Mesendoderm (in vitro differentiated cells): ENCODE measurements at places on chromosomes 16 and 17.
A peak's percentile ranks its signal among the peaks of the same experiment; 100 is the strongest.

- no peaks in the 10 kb centered on the region for H3K27me3 ChIP-seq
- DNase-seq = no peak
- H3K27ac ChIP-seq = no peak overlapping the region
- no peak overlapping the region for H3K4me3 ChIP-seq
Measured at GRCh38 chr17:32185875-32186274, 43.6 kb downstream of the RHOT1 start.

DNA sequence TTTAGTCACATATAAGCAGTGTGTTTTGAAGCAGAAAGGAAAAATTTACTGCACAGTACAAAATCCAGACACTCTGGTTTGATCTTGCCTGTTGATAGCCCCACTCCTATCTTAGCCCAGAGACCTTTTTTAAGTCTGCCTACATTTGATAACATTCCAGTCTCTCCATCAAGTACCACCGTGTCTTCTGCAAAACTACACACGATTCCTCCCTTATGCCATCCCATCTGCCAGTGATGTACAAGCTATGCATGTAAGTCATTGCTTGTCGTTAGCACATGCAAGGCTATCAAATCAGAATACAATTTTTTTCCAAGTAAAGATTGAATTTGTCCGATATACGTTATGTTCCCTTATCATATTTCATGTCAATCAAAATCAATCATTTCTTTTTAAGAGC lies 14.9 kb downstream of the SHCBP1 start:
- H3K27ac ChIP-seq = no peak overlapping the region
- H3K4me1 ChIP-seq = no peaks in the 10 kb centered on the region
- H3K36me3 ChIP-seq = peaks cover 12% of the 10 kb centered on the region
- H3K27me3 ChIP-seq = no peaks in the 10 kb centered on the region
- DNase-seq = no peak

DNA sequence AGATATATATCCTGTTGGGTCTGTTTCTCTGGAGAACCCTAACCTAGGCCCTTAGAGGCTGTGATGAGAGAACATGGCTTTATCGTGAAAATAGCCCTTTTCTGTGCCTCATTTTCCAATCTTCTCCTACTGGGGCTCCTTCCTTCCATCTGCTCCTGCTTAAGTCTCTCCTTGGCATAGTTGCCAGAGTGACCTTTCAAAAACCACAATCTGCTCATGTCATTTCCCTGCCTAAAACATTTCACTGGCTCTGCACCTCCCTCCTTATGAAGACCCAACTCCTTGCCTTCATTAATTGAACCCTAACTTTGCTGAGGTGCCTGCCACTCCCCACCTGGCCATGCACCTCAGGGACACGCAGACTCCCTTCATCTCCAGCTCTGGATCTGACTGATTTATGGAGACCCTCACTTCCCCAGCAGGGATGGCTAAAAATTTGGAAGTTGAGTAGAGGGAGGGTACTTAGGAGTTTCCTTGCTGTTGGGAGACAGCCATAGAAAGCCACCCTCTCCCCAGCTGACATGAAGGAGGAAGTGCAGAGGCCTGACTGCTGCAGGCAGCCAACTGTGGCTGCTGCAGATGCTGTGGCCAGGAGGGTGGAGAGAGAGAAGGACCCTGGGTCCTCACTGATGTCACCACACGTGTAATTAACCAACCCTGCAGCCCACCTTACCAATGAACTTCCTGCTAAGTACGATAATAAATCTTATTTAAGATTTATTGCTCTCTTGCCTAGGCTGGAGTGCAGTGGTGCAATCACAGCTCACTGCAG lies 6.3 kb upstream of the GGA2 start:
- no peaks in the 10 kb centered on the region for H3K4me1 ChIP-seq
- H3K27me3 ChIP-seq = no peaks in the 10 kb centered on the region
- no peak overlapping the region for H3K4me3 ChIP-seq

DNA sequence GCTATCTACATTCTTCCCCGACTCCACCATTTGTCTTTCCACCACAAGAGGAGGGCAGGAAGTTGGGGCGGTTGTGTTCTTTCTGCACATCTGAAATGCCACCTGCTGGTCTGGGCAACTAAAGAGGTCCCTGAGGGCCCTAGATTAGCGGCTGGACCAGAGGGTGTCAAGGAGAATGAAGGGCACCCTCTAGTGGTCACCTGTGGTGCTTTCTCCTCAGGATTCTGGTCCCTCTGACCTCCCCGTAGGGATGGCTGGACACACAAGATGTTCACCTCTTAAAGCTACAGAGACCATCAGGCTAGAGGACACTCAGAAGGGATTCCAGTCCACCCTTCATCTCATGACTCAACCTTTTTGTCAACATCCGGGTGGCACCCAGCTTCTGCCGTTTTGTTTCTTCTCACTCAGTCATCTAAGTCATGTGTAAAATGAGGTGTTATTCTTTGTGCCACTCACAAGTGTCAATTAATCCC lies 2.9 kb upstream of the SCIMP start:
- DNase-seq = peak; percentile 88
- H3K4me3 ChIP-seq = no peak overlapping the region
- no peaks in the 10 kb centered on the region for H3K36me3 ChIP-seq
- no peaks in the 10 kb centered on the region for H3K4me1 ChIP-seq

DNA sequence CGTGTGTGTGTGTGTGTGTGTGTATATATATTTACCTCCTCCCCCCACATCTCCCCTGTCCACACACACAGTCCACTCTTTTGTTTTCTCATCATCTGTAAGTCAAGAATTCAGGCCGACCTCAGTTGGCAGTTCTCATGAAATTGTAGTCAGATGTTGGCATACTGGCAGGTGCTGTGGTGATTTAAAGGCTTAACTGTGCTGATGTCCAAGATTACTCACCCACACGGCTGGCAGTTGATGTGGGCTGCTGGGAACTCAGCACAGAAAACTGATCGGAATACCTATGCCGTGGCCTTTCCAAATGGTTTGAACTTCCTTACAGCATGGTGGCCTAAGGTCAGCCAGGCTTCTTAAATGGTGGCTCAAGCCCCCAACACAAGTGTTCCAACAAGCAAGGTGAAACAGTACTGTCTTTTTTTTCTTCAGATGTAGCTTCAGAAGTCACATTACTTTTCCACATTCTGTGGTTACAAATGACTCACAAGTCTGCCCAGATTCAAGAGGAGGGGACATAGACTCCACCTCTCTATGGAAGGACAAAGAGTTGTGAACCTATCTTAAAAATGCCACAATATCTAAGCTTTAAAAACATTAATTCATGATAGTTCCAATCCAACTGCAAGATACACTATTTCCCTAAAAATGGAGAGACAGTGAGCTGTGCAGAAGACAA lies 198.5 kb upstream of the HS3ST4 start:
- no peaks in the 10 kb centered on the region for H3K36me3 ChIP-seq
- no peak overlapping the region for H3K27ac ChIP-seq
- no peak for DNase-seq
- H3K4me3 ChIP-seq = no peak overlapping the region

- DNase-seq = peak; percentile 95
- no peaks in the 10 kb centered on the region for H3K36me3 ChIP-seq
- H3K27me3 ChIP-seq = no peaks in the 10 kb centered on the region
- H3K27ac ChIP-seq = peak overlapping the region; percentile 55
- peaks cover 7% of the 10 kb centered on the region for H3K4me1 ChIP-seq
Measured at GRCh38 chr17:2396568-2397246, 4.2 kb downstream of the MNT start.

GRCh38 chr17:45338023-45338781 lies 21.4 kb upstream of the MAP3K14 start:
- H3K27me3 ChIP-seq = no peaks in the 10 kb centered on the region
- DNase-seq = no peak
- no peak overlapping the region for H3K4me3 ChIP-seq
- peaks cover 19% of the 10 kb centered on the region for H3K4me1 ChIP-seq

DNA sequence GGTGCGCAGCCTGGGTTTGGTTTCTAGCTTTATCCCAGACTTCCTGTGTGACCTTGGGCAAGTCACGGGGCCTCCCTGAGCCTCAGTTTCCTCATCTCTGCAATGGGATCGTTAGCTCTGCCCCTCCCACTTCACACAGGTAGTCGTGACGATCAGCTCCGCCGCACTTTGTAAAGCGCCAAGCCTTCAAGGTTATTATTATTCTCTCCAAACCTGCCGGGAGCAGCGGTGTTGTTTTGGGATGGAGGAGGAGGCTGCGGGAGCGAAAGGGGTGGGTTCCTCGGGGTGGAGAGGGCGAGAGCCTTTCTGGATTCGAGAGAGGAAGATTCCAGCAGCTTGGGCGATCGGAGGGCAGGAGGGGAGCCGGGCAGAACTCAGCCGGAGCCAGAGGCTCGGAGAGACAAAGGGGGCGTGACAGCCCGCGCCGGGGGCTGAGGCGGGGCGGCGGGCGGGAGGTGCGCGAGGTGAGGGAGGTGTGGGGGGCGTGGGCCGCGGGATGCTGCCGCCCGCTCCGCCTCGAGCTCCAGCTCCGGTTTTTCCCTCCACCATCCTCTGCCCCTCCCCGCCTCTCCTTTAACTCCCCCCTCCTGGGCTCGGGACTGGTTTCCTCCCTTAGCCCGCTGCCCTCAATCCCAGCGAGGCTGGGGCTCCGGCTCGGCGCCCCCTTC lies at the start of gene EFNB3:
Gene EFNB3, plus strand, starts transcription at position 602 of the 668 bp plus-strand sequence. CDS start 397 bp downstream, outside the sequence.
- H3K4me1 ChIP-seq = peaks cover 6% of the 10 kb centered on the region
- H3K27ac ChIP-seq = peak within 1 kb of the TSS; percentile 37
- peak; percentile 88 for DNase-seq
- peak within 1 kb of the TSS; percentile 45 for H3K4me3 ChIP-seq
- no peaks in the 10 kb centered on the region for H3K36me3 ChIP-seq
- peaks cover 3% of the 10 kb centered on the region for H3K27me3 ChIP-seq

GRCh38 chr16:73172241-73172972 lies 124.5 kb upstream of the ZFHX3 start:
- no peak overlapping the region for H3K27ac ChIP-seq
- H3K36me3 ChIP-seq = no peaks in the 10 kb centered on the region
- H3K27me3 ChIP-seq = no peaks in the 10 kb centered on the region
- peak; percentile 80 for DNase-seq
- peaks cover 8% of the 10 kb centered on the region for H3K4me1 ChIP-seq

- no peaks in the 10 kb centered on the region for H3K36me3 ChIP-seq
- no peaks in the 10 kb centered on the region for H3K27me3 ChIP-seq
- DNase-seq = no peak
- H3K27ac ChIP-seq = no peak overlapping the region
- H3K4me1 ChIP-seq = no peaks in the 10 kb centered on the region
Measured at GRCh38 chr16:30173054-30173453, 10.3 kb upstream of the CORO1A start.

DNA sequence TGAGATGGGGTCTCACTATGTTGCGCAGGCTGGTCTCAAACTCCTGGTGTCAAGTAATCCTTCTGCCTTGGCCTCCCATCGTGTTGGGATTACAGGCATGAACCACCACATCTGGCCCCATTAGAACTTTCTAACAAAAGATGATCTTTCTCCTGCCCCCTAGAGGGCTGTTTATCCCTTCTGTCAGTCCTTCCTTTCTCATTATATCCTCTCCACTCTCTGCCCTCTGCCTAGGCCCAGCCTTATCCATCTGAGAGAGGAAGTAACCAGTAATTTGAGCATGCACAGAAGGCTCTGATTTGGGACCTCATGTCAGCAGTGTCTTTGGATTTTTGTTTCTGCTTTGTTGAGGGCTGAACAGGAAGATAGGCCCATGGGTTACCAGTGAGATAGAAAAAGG lies 4.4 kb upstream of the DHX40 start:
- H3K4me1 ChIP-seq = no peaks in the 10 kb centered on the region
- H3K27ac ChIP-seq = no peak overlapping the region
- DNase-seq = peak; percentile 68
- H3K4me3 ChIP-seq = no peak overlapping the region
- no peaks in the 10 kb centered on the region for H3K36me3 ChIP-seq

DNA sequence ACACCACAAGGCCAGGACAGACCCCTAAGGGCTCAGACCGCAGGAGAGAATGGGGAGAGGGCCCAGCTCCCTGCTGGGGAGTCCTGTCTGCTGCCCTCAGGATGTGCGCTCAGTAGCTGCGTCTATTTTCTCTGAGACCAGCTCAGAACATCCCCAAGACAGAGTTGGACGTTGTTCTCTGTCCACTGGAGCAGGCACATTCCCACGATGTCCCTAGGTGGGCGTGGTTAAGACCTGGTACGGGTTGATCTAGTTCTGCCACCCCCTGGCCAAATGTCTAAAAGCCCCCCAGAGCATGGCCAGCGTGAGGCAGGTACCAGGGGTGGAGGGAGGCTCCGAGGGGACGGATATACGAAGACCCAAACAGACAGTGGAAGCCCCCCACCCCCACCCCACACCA lies 842 bp upstream of the CALB2 start:
- H3K4me3 ChIP-seq = no peak overlapping the region
- H3K4me1 ChIP-seq = no peaks in the 10 kb centered on the region
- H3K36me3 ChIP-seq = no peaks in the 10 kb centered on the region

GRCh38 chr17:28046034-28046825 lies 3.8 kb downstream of the NLK start:
- no peaks in the 10 kb centered on the region for H3K36me3 ChIP-seq
- no peak for DNase-seq
- H3K27ac ChIP-seq = no peak overlapping the region
- no peak overlapping the region for H3K4me3 ChIP-seq
- H3K27me3 ChIP-seq = no peaks in the 10 kb centered on the region

DNA sequence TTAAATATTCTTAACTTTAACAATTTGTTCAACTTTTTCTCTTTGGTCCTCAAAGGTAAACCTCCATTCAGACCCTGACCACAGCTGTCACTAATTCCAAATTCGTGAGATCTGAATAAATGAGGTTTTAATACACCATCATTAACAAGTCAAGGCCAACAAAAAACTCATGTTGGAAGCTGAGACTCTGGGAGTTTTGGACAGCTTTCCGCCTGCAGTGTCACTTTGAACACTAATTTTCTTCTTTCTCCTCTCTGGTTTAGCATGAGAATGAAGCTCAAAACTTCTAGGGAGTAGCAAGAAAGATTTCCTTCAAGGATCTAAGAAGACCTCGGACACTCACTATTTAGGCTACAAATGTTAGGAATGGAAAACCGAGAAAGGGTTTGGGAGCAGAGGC lies 32.7 kb upstream of the DNAH9 start:
- H3K4me3 ChIP-seq = no peak overlapping the region
- H3K36me3 ChIP-seq = no peaks in the 10 kb centered on the region
- no peaks in the 10 kb centered on the region for H3K4me1 ChIP-seq
- no peak overlapping the region for H3K27ac ChIP-seq

- DNase-seq = no peak
- no peaks in the 10 kb centered on the region for H3K36me3 ChIP-seq
- H3K4me1 ChIP-seq = no peaks in the 10 kb centered on the region
- H3K27me3 ChIP-seq = no peaks in the 10 kb centered on the region
- no peak overlapping the region for H3K27ac ChIP-seq
- no peak overlapping the region for H3K4me3 ChIP-seq
Measured at GRCh38 chr16:67055712-67056487, 27.0 kb downstream of the CBFB start.

- no peaks in the 10 kb centered on the region for H3K4me1 ChIP-seq
- no peak overlapping the region for H3K27ac ChIP-seq
- no peak overlapping the region for H3K4me3 ChIP-seq
- peaks cover 3% of the 10 kb centered on the region for H3K36me3 ChIP-seq
Measured at GRCh38 chr16:27515874-27516353, 33.8 kb downstream of the GTF3C1 start.
